NK-92 treated with Interleukin-12 subunit alpha and Interleukin-12 subunit beta, amount 100 ng/mL, for 24 hours (cell line): ENCODE measurements at places on chromosomes 7 and 10.

DNA sequence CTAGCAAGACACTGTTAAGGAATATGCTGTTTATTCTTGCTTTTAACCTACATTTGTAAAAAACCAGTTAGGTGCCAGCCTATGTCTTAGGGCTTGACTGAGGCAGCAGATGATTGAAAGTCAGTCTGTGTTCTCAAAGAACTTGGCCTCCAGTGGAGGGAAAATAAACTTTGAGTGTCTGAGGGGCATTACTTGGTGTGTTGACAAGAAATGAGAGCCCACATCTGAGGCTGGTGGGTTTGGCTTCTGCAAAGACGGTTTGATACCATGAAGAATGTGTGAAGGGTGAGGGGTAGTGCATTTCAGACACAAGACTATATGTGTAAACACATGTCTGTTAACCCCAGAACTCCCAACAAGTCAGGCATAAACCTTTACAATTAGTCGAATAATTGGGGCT lies 28.5 kb downstream of the CCSER2 start:
- no peak for DNase-seq

DNA sequence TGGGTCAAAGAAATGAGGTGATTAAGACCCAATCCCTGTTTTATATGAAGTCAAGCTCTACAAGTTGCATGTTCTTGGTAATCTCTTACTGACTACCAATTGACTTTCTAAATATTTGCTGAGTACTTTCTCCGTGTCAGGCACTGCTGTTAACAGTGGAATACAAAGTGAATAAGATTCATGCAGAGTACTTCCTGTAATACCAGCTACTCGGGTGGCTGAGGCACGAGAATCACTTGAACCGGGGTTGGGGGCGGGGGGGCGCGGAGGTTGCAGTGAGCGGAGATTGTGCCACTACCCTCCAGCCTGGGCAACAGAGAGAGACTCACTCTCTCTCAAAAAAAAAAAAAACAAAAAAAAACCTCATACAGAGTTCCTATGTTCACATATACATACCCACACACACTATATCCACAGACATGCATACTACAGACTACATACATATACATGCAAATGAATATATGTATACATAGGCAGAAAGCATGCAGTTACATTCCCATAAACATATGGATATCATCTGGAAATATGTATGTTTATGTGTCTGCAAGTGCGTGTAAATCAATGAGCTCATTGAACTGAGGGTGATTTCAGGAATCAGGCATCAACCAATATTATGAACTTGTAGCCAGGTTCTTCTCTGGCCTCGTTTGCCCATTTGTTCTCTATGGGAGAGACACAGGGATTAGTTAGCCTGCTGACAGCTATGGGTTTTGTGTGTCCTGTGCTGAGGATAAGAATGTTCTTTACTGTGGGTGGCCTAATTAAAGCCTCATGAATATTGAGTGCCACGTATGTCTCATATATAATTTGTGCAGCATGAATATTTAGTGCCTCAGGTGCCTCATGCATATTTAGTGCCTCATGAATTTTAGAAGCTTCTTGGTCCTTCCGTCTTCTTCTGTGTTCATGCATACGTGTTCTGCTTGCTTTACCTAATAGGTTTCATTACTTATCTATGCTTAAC lies 73.9 kb downstream of the BICC1 start:
- no peak for DNase-seq

GRCh38 chr10:103895411-103896186 lies 22.4 kb downstream of the STN1 start:
- no peak for DNase-seq

- DNase-seq, result no peak
These were observed 314.1 kb downstream of the SNX13 start for GRCh38 chr7:17626235-17626634.

DNA sequence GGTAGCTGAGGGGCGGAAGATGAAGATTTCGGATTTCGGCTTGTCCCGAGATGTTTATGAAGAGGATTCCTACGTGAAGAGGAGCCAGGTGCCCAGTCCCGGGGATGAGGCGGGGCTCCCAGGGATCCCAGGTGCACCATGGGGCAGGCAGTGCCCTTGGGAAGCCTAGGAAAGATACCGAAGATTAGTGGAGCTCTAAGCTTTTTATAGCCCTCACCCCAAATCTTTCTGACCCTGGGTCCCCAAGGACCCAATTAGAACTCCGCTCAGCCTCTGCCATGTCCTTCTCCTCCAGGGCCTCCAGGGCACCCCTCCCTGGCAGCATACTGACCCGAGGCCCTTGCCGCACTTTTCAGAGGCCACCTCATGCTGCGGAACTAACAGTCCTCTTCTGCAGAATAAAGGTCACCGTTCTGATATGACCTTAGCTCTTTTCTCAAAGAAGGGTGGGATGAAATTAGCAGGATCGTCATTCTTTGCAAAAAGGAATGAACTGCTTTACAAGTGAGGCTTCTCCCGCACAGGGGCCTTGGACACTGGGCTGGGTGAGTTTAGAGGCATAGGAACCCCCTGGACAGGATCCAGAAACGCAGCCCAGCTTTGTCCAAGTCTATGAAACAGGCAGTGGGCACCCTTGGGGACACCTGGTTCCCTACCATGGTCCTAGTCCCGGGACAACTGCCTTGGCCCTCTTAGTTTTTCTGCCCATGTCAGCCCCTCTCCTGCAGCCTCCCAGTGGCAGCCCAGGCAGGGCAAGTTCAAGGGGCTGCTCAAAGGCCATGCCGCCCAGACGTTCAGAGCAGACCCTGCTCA lies 17.9 kb upstream of the CSGALNACT2 start:
- no peak for DNase-seq

DNA sequence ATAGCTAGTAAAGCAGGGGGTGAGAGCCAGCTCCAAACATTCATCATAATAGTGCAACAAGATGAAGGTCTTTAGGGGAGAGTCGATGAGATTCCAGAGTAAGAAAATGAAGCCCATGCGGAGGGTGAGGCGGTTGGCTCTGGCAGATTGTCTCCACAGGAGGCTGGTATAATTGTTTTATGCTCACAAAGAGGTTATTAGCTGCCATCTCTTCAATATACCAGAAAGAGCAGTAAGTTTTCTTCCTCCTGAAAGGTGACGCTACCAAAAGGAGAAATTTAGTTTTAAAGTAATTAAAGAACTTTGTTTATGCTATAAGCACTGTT lies 59.2 kb upstream of the KCNIP2 start:
- no peak for DNase-seq

- no peak for DNase-seq
These were observed 441.8 kb upstream of the AKR1E2 start for GRCh38 chr10:4384245-4384644.

DNA sequence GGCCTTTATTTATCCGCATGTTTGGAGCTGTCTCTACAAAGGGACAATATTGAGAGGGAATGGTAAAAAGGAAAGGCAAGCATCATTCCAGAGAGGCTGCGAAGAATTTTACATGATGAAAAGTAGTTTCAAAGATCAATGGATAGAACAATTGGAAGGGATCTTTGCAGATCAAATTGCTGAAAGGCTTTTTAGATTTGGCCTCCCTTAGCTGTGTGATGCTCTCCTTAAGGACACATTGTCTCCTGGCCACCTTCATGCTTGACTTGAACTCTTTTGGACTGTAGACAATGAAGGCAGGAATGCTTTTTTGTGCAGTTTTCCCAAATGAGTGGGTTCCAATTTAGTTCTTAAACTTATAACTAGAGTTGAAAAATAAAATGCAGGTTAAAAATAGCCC lies 344.7 kb downstream of the ARL4A start:
- no peak for DNase-seq

DNA sequence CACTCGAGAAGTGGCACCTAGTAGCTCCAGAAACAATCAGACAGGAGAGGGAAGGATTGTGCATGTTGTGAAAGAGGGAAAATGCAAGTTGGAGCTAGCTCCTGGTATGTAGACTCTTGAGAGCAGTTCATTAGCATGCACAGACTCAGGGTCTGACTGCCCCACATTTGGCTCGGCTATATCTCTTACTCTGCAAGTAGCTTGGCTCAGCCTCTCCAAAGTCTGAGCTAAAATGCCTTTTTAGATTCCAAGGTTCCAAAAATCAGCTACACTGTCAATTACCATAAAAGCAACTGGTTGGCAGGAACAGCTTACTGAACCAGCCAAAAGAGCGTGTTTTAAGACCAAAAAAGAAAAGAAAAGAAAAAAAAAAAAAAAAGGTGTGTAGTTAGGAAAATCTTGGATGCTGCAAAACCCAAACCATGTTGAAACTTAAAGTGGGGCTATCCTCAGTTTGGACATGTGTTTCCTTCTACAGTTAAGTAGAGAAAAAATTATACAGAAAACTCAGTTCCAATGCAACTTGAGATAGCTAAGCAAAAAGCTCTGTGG lies 65.5 kb downstream of the MKX start:
- no peak for DNase-seq

- no peak for DNase-seq
These were observed 55.8 kb upstream of the EXOC4 start for GRCh38 chr7:133196856-133197612.

- no peak for DNase-seq
These were observed 4.9 kb upstream of the GJD4 start for GRCh38 chr10:35600193-35600592.

DNA sequence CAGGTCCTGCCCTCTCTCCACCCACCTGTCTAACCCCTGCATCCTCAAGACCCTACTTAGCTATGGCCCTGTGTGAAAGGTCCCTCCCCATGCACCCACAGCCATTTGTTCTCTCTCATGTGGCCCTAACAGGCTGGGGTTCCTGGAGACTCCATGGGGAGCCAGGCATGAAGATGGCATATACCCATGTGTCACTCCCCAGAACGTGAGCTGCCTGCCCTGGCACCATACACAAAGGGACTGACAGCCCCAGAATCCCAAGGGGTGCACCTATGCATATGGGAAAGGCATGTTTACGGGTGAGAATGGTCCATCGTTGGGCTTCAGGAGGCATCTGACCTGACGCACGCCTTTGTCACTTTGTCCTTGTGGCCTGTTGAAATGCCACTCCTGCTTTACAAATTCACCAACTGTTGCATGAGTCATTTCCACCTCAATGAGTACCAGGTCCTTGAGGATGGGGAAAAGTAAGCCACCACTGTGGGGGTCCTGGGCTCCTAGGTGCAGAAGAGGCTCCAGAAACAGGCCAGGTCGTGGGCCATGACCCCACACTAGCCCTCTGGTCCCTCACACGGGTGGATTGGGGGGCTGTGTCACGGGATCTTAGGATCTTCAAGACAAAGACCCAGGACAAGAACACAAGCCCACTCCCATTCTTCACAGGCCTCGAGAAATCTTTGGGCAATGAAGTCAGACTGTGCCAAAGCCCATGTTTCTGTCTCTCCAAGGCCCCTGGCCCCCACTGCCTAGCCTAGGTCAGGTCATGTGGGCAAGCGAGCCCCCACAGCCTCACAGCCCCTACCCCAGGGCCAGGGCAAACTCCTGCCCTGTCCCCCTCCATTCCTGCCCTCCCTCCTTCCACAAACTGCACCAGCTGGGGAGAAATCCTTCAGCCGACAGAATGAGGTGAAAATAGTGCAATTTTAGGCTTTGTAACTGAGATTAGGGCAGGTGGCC lies 8.6 kb downstream of the GPRIN2 start:
- DNase-seq, result no peak

- no peak for DNase-seq
These were observed 50.8 kb downstream of the FAM53B start for GRCh38 chr10:124693396-124693795.

GRCh38 chr7:104818961-104819880 lies 194.8 kb upstream of the KMT2E start:
- no peak for DNase-seq

DNA sequence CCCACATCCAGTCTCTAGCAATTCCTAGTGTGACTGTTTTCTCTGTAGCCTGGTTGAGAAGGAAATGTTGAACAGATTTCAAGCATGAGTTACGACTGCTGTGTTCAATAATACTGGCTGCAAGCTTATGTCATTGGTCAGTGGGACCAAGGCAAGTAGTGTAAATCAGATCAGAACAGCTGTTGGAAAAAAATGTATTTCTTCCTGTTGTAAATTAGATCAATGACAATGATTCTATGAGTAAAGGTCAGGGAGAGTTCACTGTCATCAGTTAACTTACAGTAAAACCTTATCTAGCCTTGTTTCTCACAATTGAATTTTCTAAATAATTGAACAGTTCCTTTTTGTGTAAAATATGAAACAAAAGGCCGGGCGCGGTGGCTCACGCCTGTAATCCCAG lies 6.7 kb downstream of the OTUD1 start:
- DNase-seq, result no peak

DNA sequence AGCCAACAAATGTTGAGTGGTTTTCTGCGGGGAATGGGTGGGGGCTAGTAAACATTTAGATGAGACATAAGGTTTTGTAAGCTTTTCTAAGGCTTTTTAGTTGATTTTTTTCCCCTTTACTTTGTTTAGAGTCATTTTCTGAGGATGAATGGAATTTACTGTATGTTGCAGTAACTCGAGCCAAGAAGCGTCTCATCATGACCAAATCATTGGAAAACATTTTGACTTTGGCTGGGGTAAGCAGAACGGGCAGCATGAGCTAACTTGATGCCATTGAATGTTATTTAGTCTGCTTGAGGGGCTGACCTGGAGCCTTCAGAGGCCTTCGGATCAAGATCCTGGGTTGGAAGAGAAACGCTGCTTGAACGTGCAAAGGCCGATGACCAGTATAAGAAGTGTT lies 37.3 kb downstream of the FBH1 start:
- no peak for DNase-seq

GRCh38 chr7:66419210-66419609 lies 209.5 kb upstream of the KCTD7 start:
- DNase-seq, result no peak

- DNase-seq, result no peak
These were observed 12.4 kb downstream of the ZNF789 start for GRCh38 chr7:99485094-99485493.

DNA sequence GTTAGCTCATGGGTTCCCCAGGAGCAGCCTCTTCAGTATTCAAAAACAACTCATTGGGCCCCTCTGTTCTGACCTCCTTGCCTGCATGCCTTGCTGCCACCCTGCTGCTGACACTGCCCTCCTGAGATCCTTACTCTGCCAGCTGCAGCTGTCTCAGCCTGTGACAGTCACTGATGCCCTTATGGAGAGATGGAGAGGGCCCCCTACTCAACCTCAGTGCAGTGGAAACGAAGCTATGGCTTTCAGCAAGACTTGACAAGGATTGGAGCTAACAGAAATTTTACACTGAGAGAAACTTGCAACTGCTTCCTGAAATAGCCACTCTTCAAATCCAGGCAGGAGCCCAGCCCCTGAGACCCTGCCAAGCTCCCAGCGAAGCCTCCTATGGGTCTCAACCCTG lies 678.3 kb upstream of the C7orf33 start:
- no peak for DNase-seq

GRCh38 chr10:15123749-15124184 lies 26.6 kb downstream of the RPP38 start:
- no peak for DNase-seq

GRCh38 chr10:34397324-34397723 lies 417.8 kb downstream of the PARD3 start:
- DNase-seq, result no peak

DNA sequence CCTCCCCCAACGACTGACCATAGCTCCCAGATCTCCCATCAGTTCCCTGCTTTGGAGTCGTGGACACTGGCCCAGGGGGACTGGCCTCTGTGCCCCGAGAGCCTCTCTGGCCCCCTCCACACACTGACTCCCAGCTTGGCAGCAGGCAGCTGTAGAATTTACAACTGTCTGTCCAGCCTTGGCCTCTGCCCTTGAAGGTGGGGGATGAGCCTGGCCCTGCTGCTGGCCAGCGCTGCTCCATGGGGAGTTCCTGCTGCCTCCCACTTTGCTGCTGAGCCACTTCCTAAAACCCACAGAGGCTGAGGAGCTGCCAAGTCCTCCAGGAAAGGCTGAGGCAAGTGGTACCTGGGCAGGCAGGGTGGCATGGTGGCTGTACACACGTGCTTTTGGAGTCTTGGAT lies 147.1 kb downstream of the WDR11 start:
- DNase-seq, result no peak

GRCh38 chr7:44965441-44965903 lies 13.3 kb downstream of the MYO1G start:
- no peak for DNase-seq
